Lung (tissue), 17 donors: ENCODE measurements at places on chromosomes 3 and 15.

DNA sequence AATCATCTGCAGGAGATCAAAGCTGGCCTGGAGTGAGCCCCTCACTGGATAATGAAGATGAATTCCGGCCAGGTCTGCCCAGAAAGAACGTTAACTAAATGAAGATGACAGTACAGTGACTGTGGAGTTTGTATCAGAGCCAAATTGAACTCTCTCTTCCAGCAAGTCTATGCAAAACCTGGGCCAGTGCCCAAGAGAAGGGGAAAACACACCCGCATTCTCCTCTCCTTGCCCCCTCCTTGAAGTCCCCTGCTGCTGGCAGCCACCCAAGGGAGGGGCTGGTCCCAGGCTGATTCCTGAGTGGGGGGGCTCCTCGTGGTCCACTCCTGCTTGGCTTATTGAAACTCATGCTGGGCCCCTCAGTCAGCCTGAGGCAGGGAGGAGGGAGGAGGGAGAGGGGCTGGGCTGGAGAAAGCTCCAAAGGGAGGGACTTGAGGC, 155.7 kb downstream of the RAB11A start:
- DNase-seq: peak; percentile 86

DNA sequence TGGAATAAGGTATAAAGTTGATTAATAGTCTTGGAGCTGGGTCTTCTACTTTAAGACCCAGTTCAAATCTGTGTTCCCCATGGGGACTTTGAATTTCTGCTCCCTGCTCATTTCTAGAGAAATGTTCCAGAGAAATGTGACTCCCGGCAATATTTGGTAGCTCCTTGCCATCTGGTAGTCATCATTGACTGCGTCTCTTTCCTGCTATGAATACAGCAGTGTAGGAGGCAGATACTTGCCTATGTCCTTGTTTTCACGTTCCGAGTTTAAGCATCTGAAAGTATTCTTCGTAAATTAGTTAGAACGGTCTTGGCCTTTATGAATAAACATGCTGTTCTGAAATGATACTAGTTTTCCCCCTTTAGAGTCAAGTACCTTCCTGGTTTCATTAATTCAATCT, 352.9 kb downstream of the PTPRG start:
- no peak for DNase-seq

DNA sequence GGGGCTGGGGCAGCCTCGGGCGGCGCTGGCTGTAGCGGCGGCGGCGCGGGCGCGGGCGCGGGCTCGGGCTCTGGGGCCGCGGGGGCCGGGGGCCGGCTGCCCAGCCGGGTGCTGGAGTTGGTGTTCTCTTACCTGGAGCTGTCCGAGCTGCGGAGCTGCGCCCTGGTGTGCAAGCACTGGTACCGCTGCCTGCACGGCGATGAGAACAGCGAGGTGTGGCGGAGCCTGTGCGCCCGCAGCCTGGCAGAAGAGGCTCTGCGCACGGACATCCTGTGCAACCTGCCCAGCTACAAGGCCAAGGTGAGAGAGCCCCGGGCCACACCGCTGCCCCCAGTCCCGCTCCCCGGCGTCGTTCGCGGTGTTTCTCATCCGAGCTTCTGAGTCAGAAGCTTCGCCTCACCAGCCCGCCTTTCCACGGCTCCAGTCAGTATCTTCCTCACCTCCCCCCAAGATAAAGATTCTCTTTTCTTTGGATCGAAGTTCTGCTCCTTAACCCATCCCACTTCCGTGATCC, 600 bp downstream of the FBXO45 start:
- DNase-seq: peak; percentile 8

GRCh38 chr3:194395778-194396538, 3.1 kb downstream of the GP5 start:
- DNase-seq: peak; percentile 62

- DNase-seq: no peak
Measured at GRCh38 chr3:56673781-56674457, 9.1 kb downstream of the TASOR start.
